ENCODE measurements at places on chromosomes 2 and 18.

DNA sequence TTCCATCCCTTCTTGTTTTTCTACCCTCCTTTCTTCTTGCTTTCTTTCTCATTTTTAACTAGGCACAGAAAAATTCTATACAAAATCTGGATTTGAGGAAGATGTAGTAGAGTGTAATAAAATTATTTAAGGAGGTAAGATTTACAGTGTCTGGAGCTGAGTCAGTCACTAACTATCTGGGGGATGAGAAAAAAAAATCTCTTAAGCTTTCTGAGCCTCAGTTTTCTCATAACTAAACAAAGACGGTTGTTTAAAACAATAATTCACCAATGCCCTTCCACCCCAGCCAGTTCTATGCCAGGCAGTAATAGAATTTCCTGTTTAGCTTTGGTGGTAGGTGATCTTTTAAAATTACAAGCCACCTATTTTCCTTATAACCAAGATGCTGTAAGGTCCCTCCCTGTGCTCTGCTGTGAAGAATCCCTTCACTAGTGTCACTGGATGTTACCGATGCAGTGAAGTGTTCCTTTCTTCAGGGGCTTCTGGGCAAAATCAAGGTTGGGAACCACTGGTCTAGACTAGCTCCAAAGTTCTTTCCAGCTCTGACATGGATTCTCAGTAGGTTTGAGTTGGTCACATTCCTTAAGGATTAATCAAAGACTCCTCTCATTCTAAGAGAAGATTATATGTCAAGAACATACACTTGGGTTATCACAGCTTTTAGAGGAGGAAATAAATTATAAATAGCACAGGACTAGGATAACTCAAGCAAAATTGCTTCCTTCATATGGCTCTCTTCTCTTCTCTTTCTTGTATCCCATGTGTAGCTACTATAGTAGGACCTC lies 289.0 kb downstream of the CDH2 start:
- DNase-seq: no peak

DNA sequence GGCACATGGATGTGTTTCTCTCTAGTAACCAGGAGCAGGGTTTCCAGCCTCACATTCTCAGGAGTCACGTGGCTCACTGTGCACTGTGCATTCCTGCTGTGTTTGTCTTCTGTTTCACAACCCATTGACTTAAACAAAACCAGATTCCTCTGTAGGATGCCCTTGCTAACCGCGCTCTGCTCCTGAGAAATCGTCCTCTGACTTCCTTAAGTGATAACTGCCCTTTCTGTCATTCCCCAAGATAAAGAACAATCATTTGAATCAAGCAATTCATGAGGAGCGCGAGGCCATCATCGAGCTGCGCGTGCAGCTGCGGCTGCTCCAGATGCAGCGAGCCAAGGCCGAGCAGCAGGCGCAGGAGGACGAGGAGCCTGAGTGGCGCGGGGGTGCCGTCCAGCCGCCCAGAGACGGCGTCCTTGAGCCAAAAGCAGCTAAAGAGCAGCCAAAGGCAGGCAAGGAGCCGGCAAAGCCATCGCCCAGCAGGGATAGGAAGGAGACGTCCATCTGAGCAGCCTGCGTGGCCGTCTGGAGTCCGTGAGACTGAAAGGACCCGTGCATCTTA lies 60.2 kb downstream of the RALBP1 start:
- DNase-seq: no peak

GRCh38 chr2:8191427-8191826 lies 490.4 kb upstream of the ID2 start:
- no peak for DNase-seq

DNA sequence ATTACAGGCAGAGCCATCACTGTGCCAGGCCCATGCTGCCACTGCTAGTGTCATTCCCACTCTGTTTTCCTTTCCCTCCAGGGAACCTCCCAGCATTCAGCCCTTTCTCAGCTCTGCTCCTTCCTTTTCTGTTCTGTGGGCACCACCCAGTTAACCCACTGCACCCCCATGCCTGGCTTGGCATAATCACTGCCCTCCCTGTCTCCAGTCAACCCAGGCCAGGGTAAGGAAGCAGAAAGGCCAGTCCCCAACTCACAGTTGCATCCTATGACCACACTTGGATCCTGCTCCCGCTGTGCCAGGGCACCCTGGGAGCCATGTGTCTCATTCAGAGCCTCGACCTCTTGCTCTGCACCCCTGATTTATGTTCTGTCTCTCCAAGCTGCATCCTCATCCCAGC lies 32.2 kb downstream of the DPYSL5 start:
- no peak for DNase-seq

DNA sequence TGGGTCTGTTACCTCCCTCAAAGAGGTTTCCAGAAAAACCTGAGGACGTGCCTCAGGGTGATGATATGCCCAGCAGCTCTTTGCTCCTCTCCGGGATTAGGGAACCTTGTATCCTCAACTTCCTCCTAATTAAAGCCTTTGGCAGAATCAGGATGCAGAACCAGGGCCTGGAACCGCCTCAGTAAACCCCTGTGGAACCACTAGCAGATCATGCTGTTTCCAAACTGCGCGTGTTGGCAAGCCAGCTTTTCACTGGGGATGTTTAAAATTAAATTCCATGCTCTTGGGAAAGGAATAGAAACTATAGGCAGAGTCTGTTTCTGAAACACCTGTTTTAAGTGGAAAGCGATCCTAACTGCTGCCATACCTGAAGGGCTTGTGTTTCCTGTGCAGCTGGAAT lies 26.4 kb downstream of the CRIM1 start:
- no peak for DNase-seq

- DNase-seq: no peak
These were observed 134.1 kb upstream of the SERPINE2 start for GRCh38 chr2:224173210-224173609.

DNA sequence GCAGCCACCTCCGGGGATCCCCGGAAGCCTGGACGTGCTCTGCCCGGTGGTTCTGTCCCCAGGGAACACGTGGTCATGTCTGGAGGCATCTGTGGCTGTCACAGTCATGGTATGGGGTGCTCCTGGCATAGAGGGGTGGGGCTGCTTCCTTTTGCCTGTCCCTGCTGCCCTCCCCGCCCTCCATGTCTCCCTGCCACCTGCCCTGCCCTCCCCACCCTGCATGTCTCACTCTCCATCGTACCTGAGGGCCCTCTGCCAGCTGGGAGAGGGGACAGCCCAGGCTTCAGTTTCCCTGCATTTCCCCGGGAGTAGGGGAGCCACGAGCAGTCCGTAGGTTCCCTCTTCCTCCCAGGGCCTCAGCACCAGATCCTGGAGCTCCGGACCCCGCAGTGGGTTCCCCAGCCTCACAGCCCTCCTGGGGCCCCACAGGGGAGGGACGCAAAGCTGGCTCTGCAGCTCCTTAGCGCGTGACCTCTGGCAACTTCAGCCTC lies 90.0 kb upstream of the CTDP1 start:
- no peak for DNase-seq

- no peak for DNase-seq
These were observed 98.2 kb downstream of the PDCL3 start for GRCh38 chr2:100660851-100661584.

DNA sequence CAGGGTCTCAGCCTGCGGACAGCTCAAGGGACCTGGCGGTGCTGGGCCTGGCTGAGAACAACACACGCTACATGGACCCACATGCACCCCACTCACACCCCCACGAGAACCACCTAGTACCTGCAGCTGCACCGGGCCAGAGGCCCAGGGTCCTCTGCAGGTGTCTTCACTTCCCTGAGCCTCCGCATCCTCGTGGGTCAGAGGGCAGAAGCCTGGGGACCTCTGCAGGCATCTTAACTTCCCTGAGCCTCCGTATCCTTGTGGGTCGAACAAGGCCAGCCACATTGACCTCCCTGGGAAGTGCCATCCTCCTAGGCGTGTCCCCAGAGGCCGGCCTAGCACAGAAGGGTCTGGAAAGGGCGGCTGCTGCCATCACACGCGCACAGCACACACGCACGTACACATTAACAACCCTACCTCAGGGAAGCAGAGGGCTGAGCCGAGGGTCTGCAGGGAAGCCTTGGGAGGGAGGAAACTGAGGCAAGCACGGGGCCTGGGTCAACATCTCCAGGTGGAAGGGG lies 62.5 kb upstream of the HPCAL1 start:
- no peak for DNase-seq

DNA sequence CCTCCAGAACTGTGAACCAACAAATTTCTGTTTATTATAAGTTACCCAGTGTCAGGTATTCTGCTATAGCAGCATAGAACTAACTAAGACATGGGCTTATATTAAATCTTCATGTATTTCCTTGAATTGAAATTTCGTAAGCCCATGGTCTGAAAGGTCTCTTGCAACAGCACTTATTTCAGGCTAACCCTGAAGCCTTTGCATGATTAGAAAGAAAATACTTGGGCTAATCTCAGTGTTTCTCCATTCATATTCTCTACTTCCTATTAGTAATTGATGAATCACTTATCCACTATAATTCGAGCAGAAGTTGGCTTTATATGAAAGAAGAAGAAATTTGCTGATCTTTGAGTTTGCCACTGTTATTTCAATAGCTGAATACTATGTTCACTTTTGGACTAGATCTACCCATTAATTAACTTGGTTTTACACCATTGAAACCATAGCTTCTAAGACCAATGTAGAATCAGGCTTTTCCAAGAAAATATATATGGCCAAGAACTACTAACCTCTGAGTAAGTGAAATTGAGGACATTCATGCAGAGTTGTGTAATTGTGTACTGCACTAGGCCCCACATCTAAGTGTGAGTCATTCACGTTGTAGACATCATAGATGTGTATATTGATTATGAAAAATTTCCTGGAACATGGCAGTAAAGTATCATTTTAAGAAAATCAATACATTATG lies 731.6 kb downstream of the SOCS6 start:
- DNase-seq: no peak

GRCh38 chr2:119190321-119191111 lies 32.0 kb upstream of the C1QL2 start:
- no peak for DNase-seq

GRCh38 chr2:168208652-168209051 lies 38.7 kb downstream of the STK39 start:
- no peak for DNase-seq

DNA sequence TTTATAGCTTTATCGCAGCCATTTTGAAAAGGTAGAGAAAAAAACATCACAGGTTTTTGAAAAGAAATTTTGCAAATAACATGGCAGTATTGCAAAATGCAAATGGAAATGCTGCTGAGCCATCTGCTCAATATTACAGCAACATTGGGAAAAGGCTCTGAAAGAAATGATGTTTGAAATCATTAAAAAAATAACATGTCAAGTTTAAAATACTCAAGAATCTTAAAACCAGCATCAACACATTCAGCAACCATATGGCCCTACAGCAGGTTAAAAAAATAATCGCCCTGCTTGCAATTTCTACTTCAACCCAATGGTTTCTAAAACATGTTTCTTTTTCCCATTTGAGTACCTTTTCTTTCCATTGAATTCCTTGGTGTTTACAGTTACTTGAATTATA lies 289.4 kb downstream of the AFF3 start:
- DNase-seq: no peak

- DNase-seq: no peak
These were observed 9.5 kb downstream of the ZEB2 start for GRCh38 chr2:144510294-144510991.

DNA sequence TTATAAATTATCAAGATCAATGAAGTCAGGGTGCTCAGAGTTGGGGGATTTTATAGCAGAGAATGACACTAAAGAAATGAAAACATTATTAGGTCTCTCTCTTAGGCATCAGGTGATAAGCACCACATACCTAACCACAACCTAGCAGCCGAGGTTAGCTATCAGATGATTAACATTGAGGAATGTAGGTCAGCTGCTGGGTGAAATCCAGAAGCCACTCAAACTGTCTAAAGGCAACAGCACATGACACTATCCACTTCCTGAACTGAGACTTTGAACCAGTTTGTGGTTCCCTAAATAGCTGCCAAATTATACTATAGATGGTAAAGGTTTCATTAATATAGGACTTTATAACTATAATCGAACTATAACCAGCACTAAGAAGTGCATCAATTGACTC lies 4.7 kb downstream of the EPG5 start:
- no peak for DNase-seq

GRCh38 chr18:57737400-57738060 lies 65.6 kb downstream of the ATP8B1 start:
- DNase-seq: no peak

All from stimulated activated CD8-positive, alpha-beta memory T cell treated with anti-CD3 and anti-CD28 coated beads, Interleukin-15, amount 100 ng/mL, for 24 hours (primary cell).